ENCODE measurements at places on chromosomes 5 and 9. TPM values are rescaled to one million over a fixed set of nuclear protein-coding genes. Genes with fewer than 3 reads are reported as not detected.

The AFAP1L1 gene
- total RNA-seq = 39.9 TPM

The CYSRT1 gene
- 0.42 TPM for total RNA-seq

The GPR151 gene
- not detected for total RNA-seq

The HMCN2 gene
- total RNA-seq = 8.5 TPM

The SLC28A3 gene
- not detected for total RNA-seq

DNA sequence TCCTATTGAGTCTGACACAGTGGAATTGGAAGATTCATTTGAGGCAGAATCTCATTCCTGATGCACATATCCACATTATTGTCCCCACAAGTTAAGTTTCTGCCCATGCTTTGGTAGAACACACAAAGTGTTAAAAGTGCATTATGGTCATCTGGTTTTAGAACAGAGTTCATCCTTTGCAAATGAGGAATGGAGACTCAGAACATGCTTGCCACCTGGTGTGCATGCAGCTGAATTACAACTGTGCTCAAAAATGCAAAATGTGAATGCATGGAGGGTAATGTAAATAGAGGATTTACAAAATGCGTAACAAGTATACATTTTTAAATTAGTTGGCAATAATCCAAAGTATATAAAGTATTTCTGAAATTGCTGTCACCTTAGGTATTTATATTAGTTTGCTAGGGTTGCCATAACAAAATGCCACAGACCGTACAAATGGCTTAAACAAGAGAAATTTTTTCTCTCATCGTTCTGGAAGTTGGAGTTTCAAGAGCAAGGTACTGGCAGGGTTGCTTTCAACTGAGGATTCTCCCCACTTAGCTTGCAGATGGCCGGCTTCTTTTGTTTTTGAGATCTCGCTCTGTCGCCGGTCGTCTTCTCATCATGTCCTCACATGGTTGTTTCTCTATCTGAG, 671.1 kb downstream of the TAF11L14 start:
- no peak for DNase-seq

- DNase-seq = no peak
Measured at GRCh38 chr9:113290052-113290607, 13.0 kb downstream of the RNF183 start.

GRCh38 chr5:139061274-139061673, 136.9 kb downstream of the SIL1 start:
- DNase-seq = peak; percentile 46

DNA sequence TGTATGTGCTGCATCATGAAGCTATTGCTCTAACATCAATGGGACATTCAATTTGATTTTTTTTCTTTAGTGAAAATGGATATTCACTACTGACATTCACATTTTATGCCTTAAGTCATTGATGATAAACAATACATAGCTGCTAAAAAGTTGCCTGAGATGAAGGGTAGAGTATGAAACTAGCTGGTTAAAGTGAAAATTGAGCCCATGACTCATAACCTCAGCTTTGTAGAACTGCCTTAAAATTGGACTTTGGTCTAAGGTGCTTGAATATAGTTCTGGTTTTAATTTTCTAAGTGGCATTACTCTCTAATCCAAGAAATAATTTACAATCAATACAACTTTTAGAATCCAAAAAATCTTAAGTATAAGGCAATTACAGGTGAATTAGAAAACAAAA, 740.4 kb upstream of the RIOK2 start:
- no peak for DNase-seq

DNA sequence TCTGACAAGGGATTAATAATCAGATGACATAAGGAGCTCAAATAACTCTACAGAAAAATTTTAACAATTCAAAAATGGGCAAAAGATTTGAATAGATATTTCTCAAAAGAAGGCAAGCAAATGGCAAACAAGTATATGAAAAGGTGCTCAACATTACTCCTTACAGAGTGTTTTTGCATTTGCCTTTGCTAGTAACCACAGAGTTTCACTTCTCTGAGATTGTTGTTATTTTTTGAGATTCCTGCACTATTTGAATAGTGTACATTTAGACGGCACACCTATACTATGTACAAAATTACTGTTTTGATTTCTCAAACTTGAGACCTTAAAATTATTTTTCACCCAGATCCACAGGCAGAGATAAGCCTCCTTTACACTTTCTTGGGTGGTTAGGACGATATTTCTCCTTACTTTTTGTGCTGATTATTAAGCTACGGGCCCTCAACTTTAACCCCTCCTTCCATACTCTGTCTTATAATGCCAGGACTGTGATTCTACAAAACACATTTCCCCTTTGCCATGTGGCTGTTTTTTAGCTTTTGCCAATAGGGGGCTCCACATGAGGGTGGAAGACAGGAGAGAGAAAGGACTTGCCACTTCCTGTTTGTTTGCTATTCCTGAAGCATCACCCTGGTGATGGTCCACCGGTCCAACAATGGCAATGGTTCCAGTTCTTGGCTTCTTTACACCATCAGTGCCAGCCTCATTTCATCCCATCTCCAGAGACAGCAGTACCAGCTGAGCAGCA, 65.0 kb upstream of the DAP start:
- DNase-seq = no peak

DNA sequence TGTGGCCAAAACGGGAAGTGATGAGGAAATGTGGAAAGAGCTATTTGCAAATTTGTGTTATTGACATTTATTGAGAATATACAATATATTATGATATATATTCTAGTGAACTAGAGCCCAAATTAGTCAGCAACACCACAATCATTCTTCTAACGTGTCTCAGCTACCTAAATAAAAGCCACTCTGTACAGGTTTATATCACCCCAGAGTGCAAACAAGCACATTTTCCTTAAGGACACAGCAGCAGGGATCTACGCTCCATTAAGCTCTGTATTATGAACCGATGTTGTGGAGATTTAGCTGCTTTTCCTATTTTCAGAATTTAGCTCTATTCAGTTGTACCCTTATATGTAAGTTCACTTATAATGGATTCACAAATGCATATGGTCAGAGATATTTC, 77.9 kb downstream of the CDH18 start:
- no peak for DNase-seq

DNA sequence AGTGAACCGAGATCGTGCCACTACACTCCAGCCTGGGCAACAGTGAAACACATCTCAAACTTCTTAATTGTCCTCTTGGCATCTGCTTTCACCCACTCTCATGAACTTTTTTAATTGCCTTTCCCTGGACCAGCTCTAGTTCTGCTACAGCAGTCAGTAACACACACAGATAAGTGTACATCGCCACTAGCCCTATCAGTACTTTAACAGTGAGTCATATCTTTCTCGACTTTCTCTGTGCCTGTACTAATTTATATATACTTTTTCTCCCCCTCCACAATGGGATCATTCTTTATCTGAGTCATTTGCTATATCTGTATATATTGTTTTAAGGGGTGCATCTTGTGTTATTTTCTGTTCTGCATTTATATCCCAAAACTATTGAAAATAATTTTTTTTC, 6.7 kb downstream of the CDC37L1 start:
- no peak for DNase-seq

DNA sequence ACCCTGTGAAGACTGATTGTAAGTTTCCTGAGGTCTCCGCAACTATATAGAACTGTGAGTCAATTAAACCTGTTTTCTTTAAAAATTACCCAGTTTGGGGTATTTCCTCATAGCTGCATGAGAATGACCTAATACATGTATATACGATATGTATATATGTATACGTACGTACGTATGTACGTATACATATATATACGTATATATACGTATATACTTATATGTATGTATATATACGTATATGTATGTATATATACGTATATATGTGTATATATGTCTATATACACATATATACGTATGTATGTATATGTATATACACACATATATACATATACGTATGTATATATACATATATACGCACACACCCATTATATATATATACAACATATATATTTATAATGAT, 1153.0 kb upstream of the CDH18 start:
- no peak for DNase-seq

GRCh38 chr9:74803376-74804017, 84.2 kb downstream of the TRPM6 start:
- DNase-seq = no peak

- no peak for DNase-seq
Measured at GRCh38 chr9:6055216-6055615, 39.8 kb upstream of the RANBP6 start.

GRCh38 chr9:122930541-122931225, 629 bp downstream of the ZBTB26 start:
- DNase-seq = no peak

- DNase-seq = no peak
Measured at GRCh38 chr9:26210338-26210851, 532.2 kb upstream of the TUSC1 start.

- DNase-seq = no peak
Measured at GRCh38 chr9:74403581-74403980, 93.6 kb upstream of the RORB start.
